ENCODE measurements at places on chromosomes 12 and 14.

DNA sequence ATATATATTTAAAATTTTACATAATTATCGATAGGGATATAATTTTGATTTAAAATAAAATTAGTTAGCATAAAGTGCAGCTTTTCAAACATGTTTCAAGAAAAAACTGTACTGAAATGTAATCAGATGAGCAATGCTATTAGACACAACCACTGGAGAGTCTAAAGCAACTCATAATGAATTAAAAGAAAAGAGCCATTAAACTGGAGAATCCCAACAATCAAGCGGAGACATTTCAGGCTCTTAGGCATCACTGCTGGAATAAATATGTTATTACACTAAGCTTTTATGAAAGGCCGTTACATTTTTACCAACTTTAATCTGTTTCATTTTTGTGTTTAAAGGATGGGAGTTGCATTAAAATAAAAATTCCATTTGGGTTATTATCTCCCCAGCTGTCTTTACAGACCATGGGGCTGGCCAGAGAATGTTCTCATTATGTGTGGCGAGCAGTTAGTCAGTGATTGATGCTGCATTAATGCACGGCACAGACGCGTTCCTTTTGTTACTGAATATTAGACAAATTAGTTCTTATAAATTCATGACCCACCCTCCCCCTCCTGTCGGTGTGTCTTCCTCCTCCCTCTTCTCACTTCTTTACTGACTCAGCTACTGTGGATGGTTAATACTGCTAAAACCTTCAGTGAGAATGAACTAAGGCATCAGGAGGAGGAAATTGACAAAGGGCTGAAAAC, 156.8 kb downstream of the PDZRN4 start:
- peak; percentile 15 for DNase-seq

GRCh38 chr12:65672441-65672840, 151.8 kb upstream of the HMGA2 start:
- no peak for DNase-seq

- peak; percentile 81 for DNase-seq
These were observed 31.1 kb upstream of the TMX1 start for GRCh38 chr14:51208982-51209381.

- DNase-seq: no peak
These were observed 212.7 kb downstream of the PHLDA1 start for GRCh38 chr12:75818863-75819262.

GRCh38 chr12:93760275-93760875, 83.2 kb downstream of the CRADD start:
- no peak for DNase-seq

DNA sequence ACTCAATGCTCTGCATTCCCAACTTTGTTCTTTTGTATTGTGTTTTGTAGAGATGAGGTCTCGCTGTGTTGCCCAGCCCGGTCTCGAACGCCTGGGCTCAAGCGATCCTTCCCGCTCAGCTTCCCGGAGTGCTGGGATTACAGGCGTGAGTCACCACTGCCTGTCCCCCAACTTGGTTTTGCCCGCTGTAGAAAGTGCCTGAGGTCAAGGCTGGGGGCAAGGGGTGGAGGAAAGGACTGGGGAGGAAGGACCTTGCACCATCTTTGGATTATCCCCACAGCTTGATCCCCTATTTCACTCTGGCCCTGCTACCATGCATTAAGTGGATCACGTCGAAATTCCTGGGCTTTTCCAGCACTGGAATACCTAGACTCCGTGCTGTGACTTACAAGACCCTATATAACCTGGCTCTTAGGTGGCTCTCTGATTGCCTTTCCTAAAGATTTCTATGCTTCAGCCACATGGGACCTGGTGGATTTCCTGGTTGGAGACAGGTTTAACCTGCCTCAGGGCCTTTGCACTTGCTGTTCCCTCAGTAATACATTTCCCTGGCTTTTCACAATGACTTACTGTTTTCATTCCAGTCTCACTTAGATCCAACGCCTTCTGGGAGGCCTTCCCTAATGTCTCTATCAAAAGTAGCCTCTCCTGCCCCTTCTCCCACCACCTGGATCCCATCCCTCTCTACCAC, 608 bp upstream of the PIANP start:
- no peak for DNase-seq

GRCh38 chr14:104550340-104550860, 29.2 kb upstream of the C14orf180 start:
- DNase-seq: no peak

GRCh38 chr12:53180931-53181645, 363 bp upstream of the CSAD start:
- no peak for DNase-seq

GRCh38 chr12:71524626-71525025, 85.0 kb downstream of the LGR5 start:
- no peak for DNase-seq

DNA sequence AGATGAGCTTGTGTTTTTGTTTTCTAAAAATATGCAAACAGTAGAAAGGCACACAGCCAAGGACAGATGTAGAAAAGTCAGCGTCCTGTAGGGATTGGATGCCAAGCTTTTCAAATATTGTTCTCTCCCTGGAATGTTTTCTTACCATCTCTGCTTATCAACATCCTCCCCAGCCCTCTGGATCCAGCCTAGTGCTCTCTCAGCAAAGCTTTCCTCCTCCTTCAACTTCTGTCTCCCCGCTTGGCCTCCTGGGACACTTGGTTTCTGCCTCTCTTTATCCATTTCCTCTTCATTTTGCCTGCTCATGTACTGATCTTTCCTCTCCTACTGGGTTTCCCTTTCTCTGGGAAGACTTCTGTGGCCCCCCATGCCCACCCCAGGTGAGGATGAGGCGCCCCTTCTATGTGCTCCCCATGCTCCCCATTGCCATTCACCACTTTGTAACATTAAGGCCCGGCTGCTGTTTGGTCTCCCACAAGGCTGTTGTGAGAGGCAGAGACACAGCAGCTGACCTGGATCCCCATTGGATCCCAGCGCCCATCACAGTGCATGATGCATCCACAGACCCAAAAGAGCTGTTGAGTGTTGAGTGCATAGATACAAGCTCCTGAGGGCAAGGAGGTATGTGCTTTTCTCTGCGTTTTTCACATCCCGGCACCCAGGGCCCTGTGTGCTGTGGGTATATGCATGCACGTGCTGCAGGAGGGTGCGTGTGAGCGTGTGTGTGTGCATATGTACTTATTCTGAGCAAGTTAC, 38.2 kb downstream of the EVL start:
- no peak for DNase-seq

DNA sequence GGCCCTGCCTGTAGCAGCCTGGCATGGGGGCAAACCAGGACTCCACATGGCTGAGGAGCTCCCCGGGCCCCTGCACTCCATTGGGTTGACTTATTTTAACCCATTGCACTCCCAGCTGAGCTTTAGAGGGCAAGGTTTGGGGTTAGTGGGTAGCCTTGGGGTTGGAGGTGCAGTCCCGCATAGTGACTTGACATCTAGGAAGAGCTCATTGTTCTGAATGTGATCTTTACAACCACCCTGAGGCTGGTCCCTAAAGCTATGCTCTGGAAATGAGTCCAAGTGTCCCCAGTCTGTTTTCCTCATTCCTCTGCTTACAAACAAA, 36.4 kb downstream of the NFKBIA start:
- DNase-seq: no peak

GRCh38 chr14:105837349-105838063, 311.1 kb downstream of the TMEM121 start:
- DNase-seq: no peak

- DNase-seq: peak; percentile 79
These were observed at the start of gene AP1G2 for GRCh38 chr14:23567186-23568020. TSS of gene AP1G2 (minus strand) at chr14:23567791. CDS start at chr14:23567314, 477 bp downstream.

DNA sequence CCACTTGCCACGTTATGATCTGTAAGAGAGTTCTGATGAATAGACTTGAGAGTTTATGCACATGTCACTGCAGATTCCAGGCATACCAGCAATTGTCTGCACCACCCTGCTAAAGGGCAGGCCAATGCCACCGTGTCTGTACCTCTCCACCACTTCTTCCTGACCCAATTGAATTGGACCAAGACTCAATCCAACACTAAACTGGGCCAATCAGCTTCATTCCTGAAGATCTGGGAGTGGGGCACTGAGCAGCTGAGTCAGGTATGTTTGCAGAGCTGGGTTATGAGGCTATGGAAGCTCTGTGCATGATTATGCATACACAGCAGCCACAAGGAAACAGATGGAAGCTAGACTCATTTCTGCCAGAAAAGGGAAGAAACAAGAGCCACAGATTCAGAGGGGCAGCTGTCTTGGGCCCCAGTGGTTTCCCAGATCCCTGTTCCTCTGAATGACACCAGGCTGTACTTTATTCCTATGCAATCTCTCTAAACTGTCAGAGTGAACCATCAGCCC, 28.0 kb downstream of the DAO start:
- no peak for DNase-seq

GRCh38 chr12:39368891-39369290, 74.0 kb downstream of the KIF21A start:
- DNase-seq: no peak

DNA sequence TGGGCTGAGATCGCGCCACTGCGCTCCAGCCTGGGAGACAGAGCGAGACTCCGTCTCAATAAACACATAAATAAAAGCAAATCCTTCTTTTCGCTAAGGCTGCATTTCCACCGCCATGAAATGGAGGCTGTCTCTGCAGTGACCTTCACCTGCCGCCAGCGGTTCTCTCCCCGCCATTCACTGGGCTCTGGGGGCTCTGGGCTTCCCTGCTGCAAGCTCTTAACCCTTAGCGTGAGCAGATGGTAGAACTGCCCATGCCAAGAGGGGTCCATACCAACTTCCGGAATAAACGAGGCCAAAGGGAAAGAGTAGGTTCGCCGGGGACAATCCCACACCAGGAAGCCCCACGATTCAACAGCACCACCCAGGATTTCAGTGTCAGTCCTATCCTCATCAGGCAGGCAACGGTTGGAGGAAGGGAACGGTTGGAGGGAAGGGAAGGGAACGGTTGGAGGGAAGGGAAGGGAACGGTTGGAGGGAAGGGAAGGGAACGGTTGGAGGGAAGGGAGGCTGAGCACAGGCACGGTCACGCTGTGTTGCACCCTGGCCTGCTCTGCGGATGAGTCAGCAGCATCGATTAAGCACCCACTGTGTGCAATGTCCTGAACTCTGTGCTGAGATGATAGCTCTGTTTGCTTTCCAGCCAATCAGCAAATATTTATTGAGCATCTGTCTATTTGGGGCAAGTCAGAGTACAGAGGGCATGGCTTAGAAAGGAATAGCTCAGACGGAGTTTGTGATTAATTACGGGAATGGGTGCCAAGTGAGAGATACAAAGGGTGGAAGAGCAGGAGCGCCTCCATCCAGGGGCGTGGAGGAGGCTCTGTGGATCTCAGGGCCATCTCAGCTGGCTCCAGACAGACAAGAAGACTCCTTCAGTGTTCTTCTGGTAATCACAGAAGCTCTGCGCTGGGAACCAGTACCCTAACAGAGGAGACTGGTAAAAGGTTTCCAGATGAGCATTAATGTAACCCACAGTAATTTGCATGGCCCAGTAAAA, 77.9 kb downstream of the NINJ2 start:
- no peak for DNase-seq

DNA sequence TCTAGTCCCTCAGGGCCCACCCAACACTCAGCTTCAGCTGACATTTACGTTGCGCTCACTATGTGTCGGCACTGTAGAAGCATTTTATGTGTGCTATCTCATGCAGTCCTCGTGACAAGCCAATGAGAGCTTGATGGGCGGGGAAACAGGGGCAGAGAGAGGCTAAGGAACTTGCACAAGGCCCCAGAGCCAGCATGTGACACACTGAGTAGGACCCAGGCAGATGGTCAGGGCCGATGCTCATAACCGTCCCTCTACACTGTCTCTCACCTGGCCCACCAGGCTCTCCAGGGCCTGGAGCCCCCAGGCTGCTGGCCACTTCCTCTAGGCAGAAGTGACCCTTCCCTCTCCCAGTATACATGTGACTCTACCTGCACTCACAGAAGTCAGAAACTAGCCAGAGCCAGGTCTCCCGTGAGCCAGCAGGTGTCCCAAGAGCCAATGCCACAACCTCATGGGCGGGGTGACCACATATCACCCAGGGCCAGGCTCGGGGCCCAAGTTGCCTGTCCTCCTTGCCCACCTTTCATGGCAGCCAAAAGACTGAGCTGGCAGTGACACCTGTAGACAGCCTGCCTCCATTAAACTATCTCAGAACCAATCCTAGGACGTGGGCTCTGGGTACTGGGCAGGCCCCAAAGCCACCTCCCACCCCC, 38.3 kb downstream of the TTC7B start:
- no peak for DNase-seq
